Heart left ventricle (tissue), 16 donors: ENCODE measurements at places on chromosomes 3 and 15. TPM values are rescaled to one million over a fixed set of nuclear protein-coding genes. Genes with fewer than 3 reads are reported as not detected.

DNA sequence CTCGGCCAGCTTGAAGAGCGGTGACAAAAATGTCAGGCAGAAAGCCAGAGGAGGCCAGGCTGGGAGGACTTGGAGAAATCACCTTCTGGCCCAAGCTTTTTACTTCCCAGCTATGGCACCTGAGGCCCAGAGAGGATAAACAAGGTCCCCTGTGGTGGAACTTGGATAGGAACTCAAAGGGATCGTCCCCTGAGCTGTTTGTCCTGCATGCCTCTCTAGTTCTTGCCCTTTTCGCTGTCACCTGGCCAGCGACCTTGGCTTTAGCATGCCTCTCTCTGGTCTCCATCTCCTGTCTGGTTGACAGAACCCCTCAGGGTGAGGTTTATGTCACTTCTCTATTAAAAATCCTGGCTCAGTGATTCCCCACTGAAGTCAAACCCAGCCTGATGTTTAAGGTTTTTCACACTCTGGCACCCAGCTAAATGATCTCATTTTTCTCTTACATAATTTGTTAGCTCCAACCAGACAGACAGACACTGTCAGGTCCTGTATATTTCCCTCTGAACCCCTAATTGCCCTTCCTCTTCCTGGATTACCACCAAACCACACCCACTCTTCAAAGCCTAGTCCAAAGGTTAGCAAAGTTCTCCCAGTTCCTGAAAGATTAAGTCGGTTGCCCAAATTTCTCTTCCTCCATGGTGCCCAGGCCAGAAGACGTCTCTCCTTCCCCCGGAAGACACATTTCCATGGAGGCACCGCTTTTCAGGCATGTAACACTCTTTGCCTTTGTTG, 169.1 kb downstream of the FAM43A start:
- DNase-seq: no peak

DNA sequence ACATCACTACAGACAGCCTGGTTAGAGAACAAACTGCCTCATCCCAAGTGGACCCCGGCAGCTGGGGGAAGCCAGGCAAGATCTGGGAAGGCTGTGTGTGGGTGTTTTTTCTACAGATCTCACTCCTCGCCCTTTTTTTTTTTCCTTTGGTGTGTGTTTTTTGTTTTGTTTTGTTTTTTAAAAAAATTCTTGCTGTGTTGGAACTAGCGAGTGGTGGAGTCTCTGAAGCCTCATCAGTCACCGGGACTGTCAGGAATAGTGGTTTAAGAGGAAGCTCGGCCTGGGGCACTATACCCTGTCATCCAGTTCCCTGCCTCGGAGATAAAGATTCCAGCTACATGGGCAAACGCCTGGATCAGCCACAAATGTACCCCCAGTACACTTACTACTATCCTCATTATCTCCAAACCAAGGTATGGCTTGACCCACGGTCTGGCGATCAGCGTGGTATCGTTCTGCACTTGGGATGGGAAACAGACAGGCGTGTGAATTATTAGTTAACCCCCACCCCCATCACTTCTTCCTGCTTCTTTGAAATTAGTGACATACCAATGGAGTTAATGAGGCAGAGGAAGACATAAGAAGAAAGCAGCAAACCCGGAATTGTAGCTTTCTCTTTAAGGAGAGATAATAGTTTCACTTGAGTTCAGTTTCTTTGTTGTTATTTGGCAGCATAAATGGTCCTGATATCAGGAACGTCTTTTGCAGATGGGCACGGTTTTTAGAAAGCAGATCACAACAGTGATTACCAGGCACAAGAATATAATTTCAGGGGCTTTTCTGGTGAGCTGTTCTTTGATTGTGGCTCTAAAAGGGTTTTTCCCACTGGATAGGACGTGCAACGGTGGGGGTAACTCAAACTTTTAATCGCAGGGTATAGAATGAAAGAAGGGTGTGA, 722 bp downstream of the RBMS3 start:
- DNase-seq: peak; percentile 32

DNA sequence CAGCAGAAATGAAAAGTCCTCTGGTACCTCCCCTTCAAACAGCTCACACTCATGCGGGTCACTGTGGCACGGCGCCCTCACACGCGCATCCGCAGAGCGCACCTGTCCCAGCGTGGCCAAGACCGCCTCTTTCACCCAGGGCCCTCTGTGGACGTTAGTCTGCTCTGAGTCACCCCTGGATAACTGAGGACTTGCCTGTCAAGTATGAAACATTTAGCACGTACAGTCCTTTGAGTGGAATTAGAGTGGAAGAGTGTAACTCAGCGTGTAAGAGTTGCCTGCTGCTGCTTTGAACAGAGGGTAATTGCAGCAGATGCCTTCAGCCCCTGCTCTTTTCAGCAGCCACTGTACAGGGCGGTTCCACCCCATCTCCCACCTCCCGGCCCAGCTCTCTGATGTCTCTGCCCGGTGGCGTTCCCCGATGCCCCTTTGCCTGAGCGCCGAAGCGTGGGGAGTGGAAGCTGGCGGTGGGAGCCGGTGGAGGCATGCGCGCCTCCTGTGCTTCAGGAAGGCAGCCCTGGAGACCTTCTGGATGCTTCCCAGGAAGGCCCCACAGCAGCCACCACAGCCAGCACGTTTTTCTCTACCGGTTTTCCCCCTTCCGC, 23.0 kb downstream of the CPN2 start:
- no peak for DNase-seq

DNA sequence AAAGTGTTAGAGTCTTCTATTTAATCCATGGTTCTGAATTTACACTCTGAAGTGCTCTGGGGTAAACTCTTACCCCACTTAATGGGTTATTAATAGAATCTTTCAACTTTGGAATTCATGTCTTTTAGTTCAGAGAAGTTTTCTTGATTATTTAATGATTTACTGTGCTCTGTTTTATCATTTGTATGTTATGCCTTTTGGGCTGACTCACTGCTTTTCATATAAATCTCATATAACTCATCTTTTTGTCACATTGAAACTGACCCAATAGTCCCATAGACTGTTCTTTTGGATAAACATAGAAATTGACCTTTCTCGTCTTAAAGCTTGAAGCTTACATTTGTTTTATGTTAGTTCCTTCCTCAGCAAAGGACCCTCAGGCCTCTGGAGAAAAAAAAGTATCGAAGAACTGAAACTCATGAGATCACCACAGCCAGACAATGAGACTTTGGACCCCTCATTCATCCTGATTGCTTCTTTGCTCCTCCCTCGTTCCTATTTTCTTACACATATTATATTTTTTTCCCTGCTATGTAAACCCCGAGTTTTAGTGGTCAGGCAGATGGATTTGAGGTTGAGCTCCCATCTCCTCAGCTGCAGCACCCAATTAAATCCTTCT, 229.1 kb upstream of the CBLB start:
- no peak for DNase-seq

DNA sequence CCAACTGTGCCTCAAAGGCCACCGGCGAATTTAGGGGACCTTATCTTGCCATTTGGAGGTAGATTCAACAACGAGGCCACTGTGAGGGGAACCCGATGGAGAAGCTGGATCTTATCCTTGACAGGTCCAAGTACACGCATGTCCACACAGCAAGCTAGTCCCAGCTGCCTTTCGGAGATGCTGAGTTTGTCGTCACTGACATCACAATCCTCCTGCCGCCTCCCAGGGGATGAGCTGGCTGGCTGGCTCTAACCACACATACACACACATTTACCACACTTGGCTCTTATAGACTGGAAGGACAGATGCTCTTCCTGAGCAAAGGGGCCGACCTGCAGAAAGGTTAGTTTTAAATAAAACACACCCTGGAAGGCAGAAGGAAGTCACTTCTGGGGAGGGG, 176.3 kb downstream of the STT3B start:
- DNase-seq: no peak

DNA sequence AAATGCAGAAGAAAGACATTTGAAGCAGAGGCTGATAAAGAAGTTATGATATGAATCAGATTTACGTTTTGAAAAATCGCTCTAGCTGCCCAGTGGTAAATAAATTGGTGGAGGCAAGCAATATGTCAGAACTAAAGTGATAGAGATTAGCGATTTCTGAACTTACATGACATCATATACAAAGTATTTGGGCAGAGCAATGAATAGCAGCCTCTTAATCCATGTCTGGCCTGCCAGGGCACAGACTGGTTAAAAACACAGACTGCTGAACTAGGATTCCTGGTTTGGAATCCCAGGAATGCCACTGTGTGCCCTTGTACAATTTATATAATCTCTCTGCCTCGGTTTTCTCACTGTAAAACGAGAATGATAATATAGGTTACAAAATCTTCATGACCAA, 243.1 kb upstream of the SETMAR start:
- DNase-seq: no peak

EPHB1 gene
- total RNA-seq: 1.1 TPM

LRTM1 gene
- total RNA-seq: not detected

CHRD gene
- 4.2 TPM for total RNA-seq

CPLX3 gene
- 2.5 TPM for total RNA-seq

MAGI1 gene
- total RNA-seq: 30.7 TPM
